ENCODE measurements at places on chromosomes 7 and 10.

DNA sequence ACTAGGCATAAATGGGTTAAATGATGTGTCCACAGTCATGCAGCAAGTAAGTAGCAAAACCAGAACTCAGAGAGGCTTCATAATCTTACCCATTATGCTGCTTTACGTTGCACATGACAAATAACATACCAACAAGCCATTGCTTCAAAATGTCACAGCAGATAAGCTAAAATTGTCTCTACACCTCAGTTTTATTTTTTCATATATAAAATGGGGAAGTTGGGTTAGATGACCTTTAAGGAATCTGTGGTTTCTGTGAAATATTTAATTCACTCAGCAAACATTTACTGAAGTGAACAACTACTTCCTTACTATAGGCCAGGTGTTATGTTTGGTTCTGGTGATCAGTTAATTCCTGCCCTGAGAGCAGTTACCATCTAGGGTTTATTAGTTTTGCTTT lies 2.2 kb upstream of the ASCC1 start:
- no peak for DNase-seq

- DNase-seq: no peak
Measured at GRCh38 chr10:35661236-35661635, 19.1 kb upstream of the FZD8 start.

DNA sequence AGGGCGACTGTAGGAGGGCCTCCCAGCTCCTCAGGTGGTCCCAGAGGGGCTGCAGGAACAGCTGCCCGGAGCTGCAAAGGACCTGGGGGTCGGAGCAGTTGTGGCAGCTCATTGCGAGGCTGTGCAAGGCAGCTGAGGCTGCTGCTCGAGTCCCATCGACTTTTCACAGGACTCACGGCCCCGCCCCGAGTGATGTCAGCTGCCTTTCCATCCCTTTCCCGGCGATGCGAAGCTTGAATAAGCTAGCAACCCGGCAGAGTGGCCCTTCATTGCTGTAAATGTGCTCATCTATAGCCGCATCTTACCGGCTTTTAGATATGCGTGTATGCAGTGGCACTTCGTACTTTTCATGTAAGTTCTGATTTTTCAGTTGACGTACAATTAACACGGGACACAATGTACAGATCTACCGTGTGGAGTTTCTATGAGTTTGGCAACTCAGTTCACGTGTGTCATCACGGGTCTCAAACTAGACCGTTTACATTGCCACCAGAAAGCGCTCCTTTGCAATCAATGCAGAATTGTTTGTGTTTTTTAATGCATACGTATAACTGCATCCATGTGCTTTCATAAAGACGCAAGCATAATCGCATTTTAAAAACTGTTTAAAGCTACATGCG lies at the start of gene CH25H:
Gene CH25H, minus strand, starts transcription at position 137 of the 620 bp plus-strand sequence. Its CDS starts 25 bp downstream, at position 112.
- peak; percentile 89 for DNase-seq

DNA sequence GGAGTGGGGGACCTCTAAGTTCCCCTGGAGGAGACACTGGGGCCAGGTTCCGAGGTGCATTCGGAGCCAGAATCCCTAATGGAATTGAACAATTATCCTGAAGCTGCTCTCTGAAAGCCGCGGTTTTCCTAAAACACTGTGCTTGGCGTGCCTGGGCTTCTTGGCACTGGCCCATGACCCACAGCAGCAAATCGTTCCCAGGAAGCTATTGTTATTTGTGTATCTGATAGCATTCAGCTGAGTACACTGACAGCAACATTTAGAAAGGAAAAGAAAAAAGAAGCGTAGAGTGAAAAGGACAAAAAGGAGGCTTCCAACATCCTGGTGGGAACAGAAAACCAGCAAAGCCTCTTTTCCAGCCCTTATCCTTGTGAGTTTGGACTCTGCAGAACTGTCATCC lies 339.8 kb downstream of the FRMD4A start:
- peak; percentile 70 for DNase-seq

DNA sequence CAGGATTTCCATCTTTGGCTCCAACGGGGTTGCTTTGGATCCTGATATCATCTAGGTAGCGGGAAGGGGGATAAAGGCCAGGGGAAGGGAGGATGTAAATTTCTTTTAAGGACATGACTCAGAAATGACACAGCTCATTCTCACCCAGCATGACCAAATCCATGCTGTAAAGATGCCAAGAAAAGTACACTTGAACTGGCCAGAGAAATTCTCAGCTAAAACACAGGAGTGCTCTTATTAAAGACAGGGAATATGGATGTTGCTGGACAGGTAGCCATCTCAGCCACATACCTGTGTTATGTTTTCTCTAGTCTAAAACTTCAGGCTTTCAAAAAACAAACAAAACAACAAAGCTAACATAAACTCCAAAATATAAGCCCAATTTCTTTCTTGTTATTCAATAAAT lies 68.3 kb downstream of the NAMPT start:
- peak; percentile 96 for DNase-seq

- peak; percentile 11 for DNase-seq
Measured at GRCh38 chr7:67950321-67951083, 953.9 kb downstream of the TYW1 start.
